ENCODE measurements at places on chromosomes 13 and 19.

DNA sequence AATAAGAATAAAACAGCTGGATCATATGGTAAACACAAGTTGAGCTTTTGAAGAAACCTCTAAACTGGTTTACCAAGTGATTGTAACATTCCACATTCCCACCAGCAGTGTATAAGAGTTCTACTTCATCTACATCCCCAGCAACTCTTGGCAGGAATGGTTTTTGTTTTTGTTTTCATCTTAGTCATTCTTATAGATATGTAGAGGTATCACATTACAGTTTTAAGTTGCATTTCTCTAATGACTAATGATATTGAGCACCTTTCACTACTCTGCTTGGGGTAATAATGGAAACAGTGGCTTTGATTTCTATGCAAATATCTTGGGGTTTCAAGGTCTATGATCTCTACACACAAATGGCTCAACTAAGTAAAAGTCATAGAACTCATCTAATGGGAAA lies 614.5 kb downstream of the TBC1D4 start:
- no peak for DNase-seq

- no peak for DNase-seq
Observed at GRCh38 chr19:34667349-34668076, 9.4 kb downstream of the SCGB2B2 start.

DNA sequence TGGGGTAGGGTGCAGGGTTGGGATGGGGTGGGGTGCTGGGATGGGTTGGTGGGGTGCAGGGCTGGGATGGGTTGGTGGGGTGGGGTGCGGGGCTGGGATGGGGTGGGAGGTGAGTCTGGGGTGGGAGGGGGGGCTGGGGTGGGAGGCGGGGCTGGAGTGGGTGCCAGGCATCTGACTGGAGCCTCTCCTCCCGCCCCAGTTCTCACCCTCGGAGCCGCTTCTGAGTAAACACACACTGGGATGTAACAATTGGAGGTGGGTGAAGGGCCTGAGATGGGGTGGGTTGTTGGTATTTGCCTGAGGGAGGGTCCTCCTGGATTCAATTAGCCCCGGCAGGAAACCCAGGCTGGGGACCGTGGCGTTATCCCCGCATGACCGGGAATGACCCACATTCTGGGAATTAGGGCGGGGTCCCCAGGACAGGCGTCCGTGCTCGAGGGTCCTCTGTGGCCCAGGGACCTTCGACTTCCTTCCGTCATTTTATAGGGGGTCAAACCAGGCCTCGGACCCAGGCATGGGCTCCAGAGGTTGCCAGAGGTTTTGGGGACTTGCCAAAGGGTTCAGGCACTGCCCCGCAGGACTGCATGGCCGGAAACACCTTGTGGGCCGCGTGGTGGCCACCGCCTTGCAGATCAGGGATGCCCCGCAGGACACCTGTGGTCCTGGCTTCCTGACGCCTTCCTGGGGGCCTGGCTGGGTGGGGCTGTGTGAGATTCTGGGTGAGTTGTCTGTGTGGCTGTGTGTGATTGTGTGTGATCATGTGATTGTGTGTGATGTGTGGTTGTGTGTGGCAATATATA lies 1.4 kb downstream of the TMPRSS9 start:
- DNase-seq, result no peak

GRCh38 chr13:51585696-51586095 lies 1.4 kb downstream of the WDFY2 start:
- no peak for DNase-seq

- no peak for DNase-seq
Observed at GRCh38 chr13:106802917-106803316, 235.0 kb upstream of the ARGLU1 start.

- DNase-seq, result peak; percentile 80
Observed at GRCh38 chr19:41887711-41888382, 4.9 kb downstream of the ARHGEF1 start.

DNA sequence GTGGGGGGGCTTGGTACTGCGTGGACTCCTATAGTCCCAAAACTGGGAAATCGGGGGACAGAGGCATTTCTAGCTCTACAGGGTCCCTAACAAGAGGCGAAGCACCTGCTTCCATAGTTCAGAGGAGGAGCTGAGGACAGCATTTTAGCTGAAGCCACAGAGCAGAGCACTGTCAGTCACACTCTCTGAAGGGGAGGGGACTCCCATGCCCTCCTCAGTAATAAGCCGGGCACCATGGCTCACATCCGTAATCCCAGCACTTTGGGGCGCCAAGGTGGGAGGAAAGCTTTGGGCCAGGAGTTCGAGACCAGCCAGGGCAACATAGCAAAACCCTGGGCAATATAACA lies 3.8 kb downstream of the NPAS1 start:
- DNase-seq, result no peak
